HFFc6 (cell line): ENCODE measurements at places on chromosomes 1 and 21.

- peak; percentile 36 for DNase-seq
Observed at GRCh38 chr1:19643602-19644394, at the start of gene NBL1. Gene NBL1 (plus strand): TSS chr1:19644311. CDS start chr1:19655031, 10,720 bp downstream.

DNA sequence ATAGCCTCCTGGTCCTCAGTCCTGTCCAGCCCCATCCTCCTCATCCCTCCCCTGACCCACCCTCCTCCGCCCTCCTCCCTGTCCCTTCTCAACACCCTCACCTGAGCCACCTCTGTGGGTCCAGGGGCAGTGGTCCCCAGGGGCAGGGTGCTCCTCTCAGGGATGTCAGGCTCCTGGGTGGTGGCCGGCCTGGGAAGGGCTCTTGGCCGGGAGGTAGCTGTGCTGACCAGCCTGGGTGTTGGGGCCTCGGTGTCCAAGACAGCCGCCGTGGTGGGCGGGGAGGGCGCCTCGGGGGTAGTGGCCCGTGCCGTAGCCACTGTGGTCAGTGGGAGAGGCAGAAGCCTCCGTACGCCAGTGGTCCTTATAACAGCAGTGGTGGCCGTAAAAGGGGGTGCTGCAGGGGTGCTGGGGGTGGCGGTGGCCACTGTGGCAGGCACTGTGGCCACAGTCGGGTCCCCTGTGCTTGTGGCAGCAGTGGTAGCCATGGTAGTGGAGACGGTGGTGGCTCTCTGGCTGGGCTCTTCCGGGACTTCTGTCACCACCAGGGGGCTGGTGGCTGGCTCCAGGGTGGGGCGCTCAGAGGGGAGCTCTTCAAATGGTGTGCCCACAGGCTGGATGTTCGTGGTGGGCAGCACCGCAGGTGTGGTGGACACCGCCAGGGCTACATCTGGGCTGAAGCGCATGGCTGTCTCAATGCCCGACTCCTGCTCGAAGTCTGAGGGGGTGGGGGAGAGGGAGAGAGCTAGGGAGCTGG lies 31.9 kb downstream of the SDC3 start:
- no peak for DNase-seq

DNA sequence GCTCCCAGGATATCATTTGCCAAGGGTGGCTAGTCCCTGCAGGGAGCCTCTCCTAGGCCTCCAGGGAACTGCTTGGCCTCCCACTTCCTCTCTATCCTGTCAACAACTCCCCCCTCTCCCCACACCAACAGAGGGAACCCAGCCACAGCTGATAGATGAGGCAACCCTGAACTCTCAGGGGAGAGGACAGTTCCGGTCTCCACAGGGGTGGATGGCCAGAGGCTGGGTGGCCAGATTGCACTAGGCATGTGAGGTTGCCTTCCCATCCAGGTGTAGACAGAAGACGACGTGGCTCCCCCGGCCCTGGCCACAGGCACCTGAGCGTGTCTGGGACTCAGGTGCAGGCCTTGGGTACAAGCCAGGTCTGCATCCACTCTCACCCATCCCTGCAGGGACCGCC lies 53.3 kb downstream of the TOR1AIP2 start:
- DNase-seq, result no peak

DNA sequence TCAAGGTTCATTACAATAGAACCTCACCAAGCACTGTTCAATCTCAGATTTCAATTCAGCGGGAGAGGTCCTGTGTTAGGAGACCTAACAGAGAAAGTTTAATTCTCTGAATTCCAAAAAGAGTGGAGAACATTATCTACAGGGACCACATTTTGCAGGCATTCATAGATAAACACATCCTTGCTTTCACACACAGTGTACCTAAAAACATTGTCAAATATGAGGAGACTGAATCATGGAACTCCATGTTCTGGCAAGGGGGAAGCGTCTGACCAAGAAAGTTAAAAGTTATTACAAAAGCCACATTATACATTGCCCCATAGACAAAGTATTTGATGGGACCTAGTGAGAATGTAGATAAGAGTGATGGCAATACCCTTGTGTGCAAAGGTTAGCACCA lies 21.1 kb upstream of the PPP1R15B start:
- DNase-seq, result no peak

GRCh38 chr1:15933684-15934083 lies 42.2 kb downstream of the ZBTB17 start:
- no peak for DNase-seq

DNA sequence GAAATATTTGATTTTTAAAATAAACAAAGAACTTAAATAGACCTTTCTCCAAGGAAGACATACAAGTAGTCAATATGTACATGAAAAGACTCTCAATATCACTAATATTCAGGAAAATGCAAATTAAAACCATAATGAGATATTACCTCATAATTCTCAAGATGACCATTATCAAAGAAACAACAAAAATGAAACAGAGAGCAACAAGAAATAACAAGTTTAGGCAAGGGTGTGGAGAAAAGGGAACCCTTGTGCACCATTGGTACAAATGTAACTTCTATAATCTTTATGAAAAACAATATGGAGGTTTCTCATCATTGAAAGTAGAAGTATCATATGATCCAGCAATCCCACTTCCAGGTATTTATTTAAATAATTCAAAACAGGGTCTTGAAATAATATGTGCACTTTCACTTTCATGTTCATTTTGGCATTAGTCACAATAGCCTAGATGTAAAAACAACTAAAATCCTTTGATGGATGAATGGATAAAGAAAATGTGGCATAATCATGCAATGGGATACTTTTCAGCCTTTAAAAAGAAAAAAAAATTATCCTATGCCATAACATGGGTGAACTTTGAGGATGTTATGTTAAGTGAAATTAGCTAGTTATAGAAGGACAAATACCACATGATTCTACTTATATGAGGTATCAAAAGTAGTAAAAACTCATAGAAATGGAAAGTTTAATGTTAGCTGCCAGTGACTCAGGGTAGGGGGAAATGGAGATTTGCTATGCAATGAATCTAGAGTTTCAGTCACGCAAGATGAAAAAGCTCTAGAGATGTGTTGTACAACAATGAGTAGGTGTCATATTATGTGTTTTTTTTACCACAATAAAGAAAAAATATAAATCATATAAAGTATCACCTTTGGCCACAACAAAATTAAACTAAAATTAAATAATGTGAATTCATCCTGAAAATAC lies 114.5 kb upstream of the LYPLAL1 start:
- DNase-seq, result no peak

DNA sequence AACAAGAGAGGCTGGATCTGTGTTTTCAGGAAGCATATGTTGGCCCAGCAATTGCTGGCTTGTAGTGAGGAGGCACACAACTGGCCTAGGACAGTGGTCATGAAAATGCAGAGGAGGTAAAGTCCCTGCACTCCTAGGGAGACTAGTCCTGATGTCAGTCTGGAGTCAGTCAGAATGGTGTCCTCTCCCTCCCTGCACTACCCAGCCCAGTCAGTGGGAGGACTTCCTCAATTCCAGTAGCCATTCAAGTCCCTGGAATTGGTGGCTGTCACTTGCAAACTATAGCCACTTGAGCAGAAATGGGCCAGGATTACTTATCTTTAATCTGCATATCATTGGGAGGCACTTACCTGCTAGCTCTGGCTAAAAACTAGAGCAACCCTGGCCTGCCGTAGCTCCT lies 18.6 kb downstream of the NDUFS5 start:
- DNase-seq, result no peak
